ENCODE measurements at places on chromosomes 3 and 15.

DNA sequence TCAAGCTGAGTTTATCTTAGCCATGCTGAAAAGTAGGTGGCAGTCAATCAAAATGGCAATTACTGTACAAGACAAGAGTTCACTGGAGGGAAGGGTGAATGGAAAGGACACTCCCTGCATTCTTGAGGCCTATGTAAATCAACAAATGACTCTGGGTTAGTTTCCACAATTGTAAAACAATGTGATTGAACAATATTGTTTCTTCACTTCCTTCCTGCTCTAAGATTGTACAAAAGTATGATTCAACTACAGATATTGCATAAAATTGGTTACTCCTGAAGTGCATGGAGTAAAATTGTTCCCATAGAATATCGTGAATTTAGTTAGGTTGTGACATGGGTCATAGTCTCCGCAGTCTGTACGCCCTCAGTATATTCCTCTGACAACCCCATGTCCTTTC is 277.6 kb downstream of the LPP start:
- peak; percentile 35 for DNase-seq

- no peak for DNase-seq
These were observed 12.0 kb downstream of the GREM1 start for GRCh38 chr15:32729700-32730395.

DNA sequence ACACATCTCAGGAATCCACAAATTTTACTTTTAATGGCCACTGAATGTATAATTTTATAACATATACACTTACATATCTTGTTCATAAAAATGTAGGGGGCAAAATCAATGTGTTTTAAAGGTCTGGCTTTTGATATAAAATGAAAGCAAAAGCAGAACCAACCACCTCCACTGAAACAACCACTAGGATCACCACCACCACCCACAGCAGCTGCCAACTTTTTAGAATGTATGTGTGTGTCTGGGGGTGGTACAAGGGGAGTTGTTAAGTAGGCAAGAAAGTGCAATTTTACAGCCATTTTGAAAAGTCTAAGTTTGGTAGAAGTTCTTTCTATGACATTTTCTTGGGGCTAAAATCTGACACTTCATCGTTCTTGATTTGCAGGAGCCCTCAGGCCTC is 44.0 kb downstream of the OTOL1 start:
- DNase-seq: no peak

DNA sequence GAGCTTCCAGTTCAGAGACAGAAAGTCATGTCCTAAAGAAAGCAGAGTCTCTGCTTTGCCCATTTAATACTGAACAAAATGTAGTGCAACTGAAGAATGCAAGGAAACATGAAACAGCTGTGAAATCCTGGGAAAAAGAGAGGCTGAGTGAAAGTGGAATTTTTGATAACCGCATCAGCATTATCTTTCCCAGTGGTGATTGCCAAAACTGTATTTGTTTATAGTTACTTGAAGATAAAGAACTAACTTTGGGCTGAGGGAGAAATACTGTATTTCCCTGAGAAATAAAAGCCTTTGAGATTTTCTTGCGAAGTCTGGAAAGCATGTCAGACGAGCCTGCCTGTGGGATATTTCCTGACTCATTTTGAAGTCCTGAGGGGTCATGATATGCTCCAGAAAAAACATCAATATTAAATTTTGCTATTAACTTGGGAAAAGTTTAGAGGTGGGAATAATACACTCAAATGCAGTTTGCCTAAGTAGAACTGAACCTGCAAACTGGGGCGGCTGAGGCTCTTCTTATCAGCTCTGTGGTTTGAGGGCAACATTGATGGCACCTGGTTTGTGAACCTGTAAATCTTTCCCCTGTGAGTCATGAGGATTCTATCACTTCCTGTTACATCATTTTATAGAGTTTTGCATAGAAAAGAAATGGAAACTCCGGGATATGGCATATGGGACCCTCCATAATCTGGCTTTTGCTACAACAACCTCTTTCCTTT is 855.3 kb downstream of the MCTP2 start:
- DNase-seq: peak; percentile 40

DNA sequence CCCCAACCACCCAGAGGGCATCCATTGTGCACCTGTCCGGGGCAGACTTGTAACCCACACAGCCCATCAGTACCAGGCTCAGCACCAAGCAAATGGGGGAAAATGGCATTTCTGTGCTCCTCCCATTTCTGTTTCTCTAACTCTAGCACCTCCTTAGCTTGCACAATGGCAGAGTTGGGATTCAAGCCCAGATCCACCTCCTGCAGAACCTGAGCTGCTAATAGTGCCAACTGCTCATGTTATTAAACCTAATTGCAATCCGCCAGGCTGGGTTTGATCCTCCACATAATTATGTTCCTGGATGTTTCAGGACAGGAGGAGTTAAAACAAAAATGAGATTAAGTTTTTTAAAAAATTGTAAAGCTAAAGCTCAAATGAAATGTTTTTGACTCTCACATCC is 235.0 kb downstream of the OCA2 start:
- no peak for DNase-seq

- DNase-seq: no peak
These were observed 12.1 kb upstream of the WDR5B start for GRCh38 chr3:122427857-122428471.

- peak; percentile 29 for DNase-seq
These were observed 188.9 kb upstream of the ATP10A start for GRCh38 chr15:26051761-26052675.

DNA sequence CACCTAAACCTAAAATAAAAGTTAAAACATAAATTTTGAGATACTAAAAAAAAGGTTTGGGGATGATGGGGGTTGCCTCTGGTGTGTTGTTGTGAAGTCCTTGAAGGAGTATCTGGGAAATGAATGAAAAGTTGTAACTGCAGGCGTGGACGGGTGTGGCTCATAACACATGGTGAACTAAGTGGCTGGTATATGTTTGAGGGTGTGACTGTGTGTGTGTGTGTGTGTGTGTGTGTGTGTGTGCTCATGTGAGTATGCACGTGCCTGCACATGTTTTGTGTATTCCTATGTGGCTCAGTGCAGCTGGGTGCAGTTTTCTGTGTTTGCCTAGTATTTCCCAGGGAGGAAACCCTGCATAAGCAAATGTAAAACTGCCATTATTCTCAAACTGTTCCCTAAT is 229.9 kb upstream of the TRIM42 start:
- DNase-seq: no peak

GRCh38 chr3:141690431-141691072 is 47.5 kb upstream of the RNF7 start:
- DNase-seq: no peak

DNA sequence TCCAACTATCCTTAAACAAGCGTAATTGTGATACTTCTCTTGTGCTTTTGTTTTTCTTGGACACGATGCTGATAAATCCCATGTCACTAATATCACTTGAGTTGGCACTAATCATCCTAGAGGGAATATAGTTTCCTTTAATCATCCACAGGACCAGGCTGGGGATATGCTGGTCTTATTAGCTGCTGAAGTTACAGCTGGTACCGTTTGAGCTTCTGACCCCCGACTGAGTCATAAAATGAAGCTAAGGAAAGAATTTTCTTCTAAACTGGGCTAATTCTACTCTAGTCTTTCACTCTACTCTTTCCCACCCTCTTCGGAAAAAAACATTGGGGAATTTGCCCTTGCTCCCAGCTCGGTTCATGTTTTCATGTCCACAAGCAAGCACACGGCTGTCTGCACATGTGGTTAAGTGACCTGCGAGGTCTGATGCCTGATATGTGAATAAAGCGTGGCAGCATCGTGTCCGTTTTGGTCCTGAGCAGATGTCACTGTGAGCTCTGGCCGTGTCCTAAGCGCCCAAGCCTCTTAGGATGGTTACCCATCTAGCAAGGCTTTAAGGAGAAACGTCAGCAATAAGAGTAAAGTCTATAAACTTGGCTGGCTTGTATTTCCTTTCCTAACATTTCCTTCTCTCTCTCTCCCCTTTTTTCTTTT is 223.7 kb downstream of the ITPR1 start:
- DNase-seq: no peak

DNA sequence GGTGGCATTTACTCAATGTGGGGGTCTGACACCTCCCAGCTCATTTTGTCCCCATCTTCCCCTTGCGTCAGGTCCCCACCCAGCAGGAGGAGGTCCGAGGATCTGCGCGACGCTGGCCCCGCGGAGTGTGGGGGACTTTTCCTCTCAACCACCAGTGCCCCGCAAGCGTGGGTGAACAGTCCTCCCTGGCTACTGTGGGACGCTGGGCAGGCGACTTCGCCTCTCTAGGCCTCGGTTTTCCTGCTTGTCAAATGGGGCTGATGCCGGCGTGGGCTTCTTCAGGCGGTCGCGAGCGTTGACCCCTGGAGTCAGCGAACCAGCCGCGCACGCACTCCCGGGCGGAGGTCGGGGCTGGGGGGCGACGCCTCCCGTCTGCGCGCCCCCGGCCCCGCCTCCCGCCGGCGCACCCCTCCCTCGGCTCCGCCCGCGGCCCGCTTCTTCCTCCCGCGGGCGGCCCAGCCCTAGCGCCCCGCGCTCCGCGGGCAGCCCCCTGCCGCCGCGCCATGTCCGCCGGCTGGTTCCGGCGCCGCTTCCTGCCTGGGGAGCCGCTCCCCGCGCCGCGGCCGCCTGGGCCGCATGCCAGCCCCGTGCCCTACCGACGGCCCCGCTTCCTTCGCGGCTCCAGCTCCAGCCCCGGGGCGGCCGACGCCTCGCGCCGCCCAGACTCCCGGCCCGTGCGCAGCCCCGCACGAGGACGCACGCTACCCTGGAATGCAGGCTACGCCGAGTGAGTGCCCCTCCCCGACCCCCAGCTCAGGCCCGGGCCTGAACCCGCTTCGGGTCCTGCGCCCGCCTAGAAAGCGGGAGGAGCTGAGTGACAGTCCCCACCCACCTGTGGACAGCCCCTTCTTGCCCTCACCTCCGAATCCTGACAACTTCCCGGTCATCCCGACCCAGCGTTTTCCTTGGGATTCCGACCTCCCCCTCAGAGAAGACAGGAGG is at the start of gene PPM1M:
Gene PPM1M (plus strand): TSS at position 438 of the 942 bp plus-strand sequence. CDS start 66 bp downstream, at position 504.
- peak; percentile 71 for DNase-seq

DNA sequence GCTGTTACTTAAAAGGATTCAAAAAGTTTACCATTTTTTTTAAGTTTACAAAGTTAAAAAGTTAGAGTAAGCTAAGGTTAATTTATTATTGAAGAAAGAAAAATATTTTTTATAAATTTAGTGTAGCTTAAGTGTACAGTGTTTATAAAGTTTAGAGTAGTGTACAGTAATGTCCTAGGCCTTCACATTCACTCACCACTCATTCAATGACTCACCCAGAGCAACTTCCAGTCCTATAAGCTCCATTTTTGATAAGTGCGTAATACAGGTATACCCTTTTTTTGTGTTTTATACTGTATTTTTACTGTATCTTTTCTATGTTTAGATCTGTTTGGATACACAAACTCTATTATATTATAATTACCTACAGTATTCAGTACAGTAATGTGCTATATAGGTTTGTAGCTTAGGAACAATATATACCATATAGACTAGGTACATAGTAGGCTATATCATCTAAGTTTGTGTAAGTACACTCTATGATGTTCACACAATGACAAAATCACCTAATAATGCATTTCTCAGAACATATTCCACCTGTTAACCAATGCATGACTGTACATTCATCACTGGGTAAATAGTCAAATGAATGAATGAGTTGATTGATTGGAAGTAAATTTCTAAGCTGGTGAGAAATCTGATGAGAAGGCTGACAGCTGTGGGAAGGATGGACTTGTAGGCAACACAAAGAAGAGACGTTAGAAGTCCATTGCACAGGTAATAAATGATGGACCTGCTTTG is 95.2 kb upstream of the CDIN1 start:
- no peak for DNase-seq

DNA sequence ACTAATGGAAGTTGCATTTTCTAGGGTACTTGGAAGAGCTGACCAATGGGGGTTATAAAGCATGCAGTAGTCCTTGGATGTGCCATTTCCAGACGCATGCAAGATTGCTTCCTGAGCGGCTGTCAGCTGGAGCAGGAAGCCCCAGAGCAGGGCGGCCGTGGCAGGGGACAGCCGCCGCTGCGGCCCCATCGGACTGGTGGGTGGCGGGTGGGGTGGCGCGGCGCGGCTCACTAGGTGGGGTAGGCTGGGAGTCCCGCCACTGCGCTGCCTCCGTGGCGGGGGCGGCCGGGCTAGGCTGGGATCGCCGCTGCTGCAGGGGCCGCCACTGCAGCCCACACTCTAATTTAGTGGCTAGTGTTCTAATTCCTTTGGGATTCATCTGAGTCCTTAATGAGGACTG is 56.5 kb upstream of the FGF7 start:
- DNase-seq: no peak

GRCh38 chr15:98827217-98827616 is 178.9 kb downstream of the IGF1R start:
- DNase-seq: no peak

- no peak for DNase-seq
These were observed 51.2 kb downstream of the KLHL25 start for GRCh38 chr15:85743392-85744055.

DNA sequence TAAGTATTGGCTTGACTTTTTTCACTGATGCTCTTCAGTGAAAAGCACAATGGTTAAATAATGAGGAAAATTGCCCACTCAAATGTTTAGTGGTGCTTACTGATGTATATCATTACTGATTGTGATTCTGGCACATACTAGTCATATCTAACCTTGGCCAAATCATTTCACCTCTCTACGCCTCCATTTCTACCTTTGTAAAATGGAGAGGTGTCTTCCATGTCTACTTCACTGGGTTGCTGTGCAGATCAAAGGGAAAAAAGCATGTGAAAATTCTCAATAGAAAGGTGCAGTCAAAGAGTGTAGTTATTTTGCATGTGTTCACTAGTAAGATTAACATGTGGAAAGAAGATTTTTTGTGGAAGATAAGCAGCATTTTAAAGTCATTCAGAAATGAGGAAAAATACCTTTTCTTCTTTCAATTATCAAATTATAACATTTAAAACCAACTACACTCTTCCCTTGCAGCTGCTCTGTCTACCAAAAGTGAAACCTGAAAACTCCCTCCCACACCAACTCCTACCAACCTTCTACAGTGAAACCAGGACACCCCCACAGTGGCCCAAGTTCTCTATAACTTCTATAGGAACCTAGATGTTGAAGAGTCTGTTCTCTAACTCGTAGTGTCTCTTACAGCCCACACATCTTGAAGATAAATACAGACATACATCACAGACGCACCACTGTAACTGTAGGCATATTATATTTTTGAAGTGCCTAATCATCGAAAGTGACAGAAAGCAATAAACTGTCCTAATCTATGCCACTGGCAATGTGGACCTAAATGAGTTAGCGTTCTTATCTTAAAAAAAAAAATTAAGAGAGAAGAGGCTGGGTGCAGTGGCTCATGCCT is 1.4 kb downstream of the CD200R1 start:
- no peak for DNase-seq

- no peak for DNase-seq
These were observed 30.6 kb upstream of the FAM107A start for GRCh38 chr3:58607816-58608215.

DNA sequence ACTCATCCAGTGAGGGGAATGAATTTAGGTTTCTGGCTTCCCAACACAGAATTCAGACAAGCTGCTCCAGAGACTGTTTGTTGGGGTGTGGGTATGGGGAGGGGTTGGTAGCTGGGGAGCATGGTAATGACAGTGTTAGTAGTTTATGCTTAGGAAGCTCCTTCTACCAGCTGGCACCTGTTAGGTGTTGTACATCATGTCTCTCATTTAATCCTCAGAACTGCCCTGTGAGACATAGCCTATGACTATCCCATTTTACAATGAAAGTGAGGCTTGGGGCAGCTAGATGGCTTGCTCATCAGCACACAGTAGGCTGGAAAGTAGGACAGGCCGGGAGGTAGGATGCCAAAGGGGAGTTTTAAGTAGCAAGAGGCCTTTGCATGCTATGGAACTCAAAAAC is 2.5 kb downstream of the EIF4E3 start:
- DNase-seq: no peak
